ENCODE measurements at places on chromosomes 13 and 19.

GRCh38 chr19:12202250-12202649 is 39.4 kb downstream of the ZNF136 start:
- peak; percentile 39 for DNase-seq

DNA sequence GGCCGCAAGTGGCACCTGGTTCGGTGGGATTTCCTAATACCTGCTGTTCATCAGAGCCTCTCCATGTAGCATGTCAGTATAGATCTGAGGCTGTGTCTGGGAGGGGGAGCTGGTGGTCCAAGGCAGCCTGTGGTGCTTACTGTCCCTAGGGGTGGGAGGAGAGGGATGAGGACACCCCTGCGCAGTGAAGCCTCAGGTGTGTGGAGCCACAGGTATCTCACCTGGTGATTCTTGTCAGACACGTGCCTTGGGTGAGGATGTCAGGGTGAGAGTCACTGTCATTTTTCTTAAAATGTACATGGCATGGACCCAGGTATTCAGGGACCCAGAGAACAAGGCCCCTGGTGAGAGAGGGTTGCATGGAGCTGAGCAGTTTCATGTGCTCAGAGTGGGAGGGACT is 11.7 kb downstream of the CEACAM4 start:
- DNase-seq: no peak

GRCh38 chr13:47594833-47595232 is 406.2 kb downstream of the SUCLA2 start:
- DNase-seq: no peak

DNA sequence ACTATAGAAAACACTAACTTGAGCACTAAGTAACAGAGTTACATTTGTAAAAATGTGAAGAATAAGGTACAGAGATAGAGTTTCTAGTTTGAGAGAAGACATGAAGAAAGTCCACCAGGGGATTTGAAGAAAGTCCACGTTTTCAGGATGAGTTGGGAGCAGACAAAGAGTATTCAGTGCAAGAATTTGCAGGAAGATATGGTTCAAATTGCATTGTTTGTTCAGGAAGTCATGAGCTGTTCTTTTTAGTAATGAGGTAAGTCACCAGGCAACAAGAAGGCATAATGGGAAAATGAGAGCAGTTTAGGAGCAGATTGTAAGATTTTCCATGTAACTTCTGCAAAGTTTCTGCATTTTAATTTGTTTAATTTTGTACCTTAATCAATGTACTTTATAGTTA is 618.0 kb downstream of the DACH1 start:
- no peak for DNase-seq

DNA sequence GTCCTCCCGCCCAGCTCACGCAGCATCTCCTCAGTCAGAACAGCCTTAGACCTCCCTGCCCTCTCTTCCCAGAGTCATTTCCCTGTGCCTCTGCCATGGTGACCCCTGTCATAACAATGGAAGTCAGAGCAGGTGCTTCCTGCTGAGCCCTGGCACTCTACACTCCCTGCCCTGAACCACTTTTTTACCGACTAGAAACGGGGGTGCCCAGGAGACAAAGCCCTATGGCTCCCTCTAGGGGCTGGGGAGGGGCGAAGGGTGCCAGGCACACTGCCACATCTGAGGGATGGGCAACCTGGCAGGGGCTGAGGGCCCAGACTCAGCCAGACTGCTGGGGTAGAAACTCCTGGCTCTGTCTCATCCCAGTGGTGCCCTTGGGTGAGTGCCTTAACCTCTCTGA is 16.4 kb downstream of the ZNF574 start:
- DNase-seq: no peak

DNA sequence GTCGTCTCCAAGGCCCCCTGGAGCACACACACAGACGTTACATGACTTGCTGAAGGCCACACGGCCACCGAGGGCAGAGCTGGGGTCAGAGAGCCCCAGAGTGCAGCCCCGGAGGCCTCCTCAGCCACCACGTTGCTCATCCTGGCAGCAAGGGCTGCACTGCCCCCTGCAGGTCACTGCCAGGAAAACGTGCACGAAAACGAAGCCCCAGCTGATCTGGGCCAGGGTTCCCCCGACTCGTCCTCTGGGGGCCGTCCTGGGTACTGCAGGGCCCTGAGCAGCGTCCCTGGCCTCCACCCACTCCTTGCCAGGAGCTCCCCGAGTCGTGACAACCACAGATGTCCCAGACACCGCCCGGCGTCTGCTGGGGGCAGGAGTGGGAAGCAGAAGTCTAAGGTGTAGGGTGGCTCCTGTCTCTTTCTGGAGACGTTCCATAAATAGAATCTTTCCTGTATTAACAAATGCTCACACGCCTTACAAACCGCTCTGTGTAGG is 3.4 kb downstream of the TPGS1 start:
- DNase-seq: peak; percentile 86

DNA sequence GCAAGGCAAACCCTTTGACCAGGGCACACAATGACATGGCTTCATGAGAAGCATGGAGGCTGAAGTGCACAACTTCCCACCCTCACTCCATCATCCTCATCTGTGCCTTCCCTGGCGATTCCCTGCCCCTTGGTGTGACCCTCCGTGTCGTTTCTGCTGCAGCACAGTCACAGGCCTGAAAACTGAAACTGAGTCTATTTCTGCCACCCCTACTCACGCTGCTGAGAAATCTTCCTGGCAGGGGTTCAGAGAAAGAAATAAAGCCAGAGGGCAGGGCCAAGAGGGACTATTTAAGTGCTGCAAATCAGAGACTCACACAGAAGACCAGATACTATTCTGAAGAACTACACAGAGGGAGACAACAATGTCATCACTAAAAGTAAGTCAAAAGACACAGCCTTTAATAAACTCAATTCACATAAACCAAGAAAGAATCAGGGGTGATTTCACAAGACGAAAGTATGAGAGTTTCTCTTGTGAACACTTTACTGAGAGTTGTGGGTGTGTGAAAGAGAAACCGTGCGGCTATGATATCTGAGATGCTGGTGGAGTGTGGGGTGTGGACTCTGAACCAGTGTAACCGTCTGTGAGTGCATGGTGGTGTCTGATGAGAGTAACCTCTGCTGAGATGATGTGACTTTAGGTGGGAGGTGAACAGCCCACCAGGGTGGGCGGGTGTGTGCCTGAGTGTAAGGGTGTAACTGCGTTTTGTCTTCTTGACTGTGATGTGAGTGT is 23.5 kb downstream of the LGALS16 start:
- no peak for DNase-seq

DNA sequence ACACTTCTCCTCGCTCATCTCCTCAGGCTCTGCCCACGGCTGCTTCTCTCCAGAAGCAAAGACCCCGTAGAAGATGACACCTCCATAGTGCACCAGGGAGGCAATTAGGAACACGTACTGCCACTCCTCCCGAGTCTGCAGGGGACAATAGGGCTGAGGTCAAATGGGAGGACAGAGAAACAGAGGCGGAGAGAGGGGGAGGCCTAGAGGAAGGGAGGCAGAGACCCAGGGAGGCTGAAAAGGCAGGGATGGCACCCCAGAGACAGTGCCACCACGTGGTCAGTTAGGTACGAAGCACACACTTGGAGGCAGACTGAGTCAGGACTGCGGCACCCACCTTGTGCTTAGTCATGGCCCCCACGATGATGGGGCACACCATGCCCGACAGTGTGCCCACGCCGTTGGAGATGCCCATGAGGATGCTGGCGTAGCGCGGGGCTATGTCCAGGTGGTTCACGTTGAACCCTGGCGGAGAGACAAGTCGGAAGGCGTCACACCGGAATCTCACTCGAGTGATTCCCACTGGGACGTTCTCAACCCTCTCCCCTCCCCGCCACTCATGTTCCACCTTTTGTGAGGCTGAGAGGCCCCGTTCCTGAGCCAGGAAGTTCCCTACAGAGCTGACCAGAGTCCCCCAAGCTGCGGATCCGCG is 5.6 kb downstream of the GFY start:
- no peak for DNase-seq

DNA sequence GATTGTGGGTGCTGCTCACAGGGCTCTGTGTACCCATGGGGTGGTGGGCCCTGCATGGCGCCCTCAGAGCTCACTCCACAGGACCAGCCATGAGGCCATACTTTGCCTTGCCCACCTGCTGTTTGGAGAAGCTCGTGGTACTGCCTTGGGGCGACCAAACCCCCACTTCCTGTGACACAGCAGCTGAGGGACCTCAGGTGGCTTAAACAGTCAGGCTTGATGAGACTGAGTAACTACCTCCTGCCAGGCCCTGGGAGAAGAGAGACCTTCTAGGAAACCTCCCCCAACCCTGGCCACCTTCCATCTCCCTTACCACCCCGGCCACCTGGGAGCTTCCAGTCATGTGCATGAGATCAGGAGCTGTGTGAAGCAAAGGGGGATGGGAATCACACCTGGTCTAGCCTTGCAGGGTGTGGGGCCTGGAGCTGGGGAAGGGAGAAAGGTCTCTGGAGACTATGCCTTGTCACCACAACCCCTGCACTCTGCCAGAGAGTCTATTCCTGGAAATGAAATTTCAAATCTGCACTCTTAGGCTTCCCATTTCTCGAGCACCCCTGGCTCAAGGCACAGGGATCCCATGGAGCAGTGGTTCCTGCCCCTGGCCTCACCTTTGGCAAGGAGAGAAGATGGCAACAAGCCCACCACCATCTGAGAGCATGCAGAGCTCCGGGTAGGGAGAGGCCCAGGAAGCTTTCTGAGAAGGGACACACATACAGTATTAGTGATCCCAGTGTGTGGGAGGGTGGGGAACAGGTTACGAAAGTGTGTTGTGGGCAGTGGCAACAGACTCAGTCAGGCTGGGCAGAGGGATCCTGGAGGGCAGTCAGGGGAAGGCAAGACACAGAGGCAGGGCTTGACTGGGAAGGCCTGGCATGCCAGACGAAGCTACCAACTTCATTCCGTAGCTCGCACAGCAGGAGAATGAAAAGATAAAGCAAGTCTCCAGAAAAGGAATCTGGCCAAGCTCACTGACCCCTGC is 125.0 kb downstream of the URI1 start:
- no peak for DNase-seq

DNA sequence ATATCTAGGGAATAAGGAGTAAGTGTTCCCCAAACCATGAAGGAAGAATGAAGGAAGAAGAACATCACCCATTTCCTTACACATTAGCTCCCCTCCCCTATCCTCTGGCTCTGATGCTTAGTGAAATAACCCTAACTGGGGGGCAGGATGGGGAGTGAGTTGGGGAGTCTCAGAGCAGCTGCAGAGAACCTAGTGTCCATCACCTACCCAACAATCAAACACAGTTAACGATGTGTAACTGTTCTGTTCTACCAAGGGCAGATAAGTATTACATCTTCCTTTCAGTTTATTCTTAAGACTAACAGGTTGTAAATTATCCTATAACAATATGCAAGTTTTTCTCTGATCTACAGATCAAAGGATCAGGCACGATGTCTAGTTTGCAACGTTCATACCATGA is 12.8 kb downstream of the ELF1 start:
- DNase-seq: no peak

DNA sequence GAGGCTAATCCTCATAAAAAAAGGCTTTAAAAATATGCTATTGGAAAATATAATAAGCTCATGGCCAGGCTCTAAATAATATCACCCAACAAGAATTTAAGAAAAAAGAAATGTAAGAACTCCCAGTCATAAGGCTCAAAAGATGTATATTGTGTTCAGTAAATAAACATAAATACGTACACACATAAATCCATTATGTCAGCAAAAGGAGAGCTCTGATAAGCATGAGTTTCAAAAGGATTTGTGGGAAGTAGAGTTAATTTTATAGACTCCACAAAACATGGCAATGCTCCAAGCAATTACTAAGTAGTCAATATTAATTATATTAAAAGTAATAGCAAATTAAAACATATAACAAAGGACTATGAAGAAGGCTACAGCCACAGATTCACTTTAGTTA is 37.3 kb upstream of the TRPC4 start:
- DNase-seq: no peak

DNA sequence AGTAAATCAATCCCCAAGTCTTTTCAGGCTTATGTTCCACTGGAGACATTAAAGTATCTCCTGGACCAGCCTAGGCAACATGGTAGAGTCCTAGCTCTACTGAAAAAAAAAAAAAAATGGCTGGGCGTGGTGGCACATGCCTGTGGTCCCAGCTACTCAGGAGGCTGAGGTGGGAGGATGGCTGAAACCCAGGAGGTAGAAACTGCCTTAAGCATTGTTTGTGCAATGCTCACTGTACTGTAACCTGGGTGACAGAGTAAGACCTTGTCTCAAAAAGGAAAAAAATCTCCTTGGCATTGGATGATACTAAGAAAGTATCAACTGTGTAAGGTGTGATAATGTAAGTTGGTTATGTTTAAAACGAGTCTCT is 8.8 kb downstream of the KLK8 start:
- DNase-seq: no peak

GRCh38 chr13:23434491-23434890 is 989 bp upstream of the SACS start:
- DNase-seq: no peak

DNA sequence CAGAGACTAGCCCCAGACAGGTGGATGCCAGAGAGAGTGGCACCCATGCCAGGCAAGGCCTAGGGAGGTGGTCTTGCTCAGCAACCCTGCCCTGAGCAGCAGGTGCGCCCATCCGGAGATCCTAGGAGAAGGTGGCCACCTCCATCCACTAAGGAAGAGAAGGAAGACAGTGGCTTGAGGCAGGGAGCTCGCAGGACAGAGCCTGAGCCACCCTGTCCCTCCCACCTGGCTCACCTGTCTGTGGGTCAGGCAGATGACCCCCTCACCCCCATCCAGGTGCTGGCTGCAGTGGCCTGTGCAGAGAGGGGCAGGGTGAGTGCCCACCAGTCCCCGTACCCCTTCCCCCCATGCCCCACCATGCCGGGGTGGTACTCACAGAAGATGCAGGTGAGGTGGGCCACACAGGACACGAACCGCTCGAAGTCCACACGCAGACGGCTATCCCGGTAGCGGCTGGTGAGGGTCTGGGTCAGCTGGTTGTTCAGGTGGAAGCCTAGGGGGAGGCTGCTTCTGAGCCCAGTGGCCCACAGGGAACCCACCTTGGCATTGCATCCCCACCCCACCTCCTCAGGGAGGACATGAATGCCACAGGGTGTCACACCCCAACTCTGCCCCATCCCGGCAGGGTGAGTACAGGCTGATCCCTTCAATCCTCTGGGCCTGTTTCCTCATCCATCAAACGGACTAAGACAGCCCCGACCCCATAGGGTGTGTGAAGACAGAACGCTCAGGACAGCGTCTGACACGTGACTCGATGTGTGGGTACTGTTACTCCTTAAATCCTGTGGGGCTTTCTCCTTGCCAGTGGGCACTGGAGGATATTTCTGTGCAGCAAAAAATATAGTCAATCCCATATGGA is 13.3 kb downstream of the CAPN12 start:
- DNase-seq: no peak

- no peak for DNase-seq
Observed at GRCh38 chr13:50026788-50027473, 11.7 kb downstream of the KCNRG start.

DNA sequence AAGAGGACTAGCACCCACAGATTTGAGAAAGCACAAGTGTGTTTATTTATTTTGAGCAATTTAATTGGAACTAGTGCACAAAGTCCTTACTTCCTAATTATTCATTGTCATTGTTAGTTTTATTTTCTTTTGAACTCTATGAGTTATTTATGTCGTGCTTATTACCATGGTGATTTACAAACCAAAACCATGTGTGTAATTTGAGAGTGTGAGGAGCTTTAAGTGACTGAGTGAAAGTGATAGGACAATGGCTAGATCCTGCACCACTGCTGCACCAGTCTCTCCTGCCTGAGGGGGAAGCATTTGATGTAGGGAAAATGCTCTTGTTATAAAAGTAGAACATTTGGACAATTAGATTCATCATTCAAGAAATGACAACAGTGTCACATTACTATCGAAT is 172.3 kb upstream of the KLF12 start:
- no peak for DNase-seq

GRCh38 chr19:28307487-28307886 is 905.5 kb downstream of the UQCRFS1 start:
- no peak for DNase-seq

- no peak for DNase-seq
Observed at GRCh38 chr13:48561466-48562235, 28.8 kb upstream of the RCBTB2 start.

Data from stimulated activated CD8-positive, alpha-beta memory T cell treated with anti-CD3 and anti-CD28 coated beads, Interleukin-15, amount 100 ng/mL, for 1 hour (primary cell).